Activated CD4-positive, alpha-beta memory T cell treated with anti-CD3 and anti-CD28 coated beads, Interleukin-2, amount 10 ng/mL, durations not matched to agents 7 days and 5 days (primary cell): ENCODE measurements at places on chromosomes 3 and 15. TPM values are rescaled to one million over a fixed set of nuclear protein-coding genes. Genes with fewer than 3 reads are reported as not detected.

Gene CFAP100
- total RNA-seq, result not detected

Gene SOX14
- total RNA-seq, result not detected

Gene TMEM207
- total RNA-seq, result not detected

Gene CP
- total RNA-seq, result not detected

Gene FES
- 32.4 TPM for total RNA-seq

Gene P2RY13
- total RNA-seq, result not detected

Gene FAM107A
- total RNA-seq, result not detected

Gene ELL3
- total RNA-seq, result 0.25 TPM

Gene OCA2
- total RNA-seq, result not detected

Gene PARP16
- 14.9 TPM for total RNA-seq

Gene C3orf20
- total RNA-seq, result 0.23 TPM

Gene DYNLT2B
- 21.1 TPM for total RNA-seq

Gene CSPG5
- total RNA-seq, result 0.40 TPM

Gene MYRIP
- not detected for total RNA-seq

Gene ARL14
- not detected for total RNA-seq

Gene P2RY14
- 1.2 TPM for total RNA-seq

Gene CLDN18
- total RNA-seq, result not detected

Gene CHRM5
- total RNA-seq, result not detected

Gene SCN11A
- not detected for total RNA-seq

Gene TTLL13
- total RNA-seq, result 0.58 TPM

Gene MESP1
- total RNA-seq, result 3.5 TPM

Gene NEO1
- 8.3 TPM for total RNA-seq

Gene SV2B
- total RNA-seq, result not detected

Gene TRIM42
- total RNA-seq, result not detected

Gene ACKR2
- total RNA-seq, result 2.3 TPM

Gene EFCC1
- not detected for total RNA-seq

Gene SERF2
- 928 TPM for total RNA-seq

Gene ZKSCAN7
- total RNA-seq, result 0.98 TPM

Gene GCNT3
- not detected for total RNA-seq

Gene PAK6
- 0.65 TPM for total RNA-seq

Gene CCNB2
- 92.5 TPM for total RNA-seq

Gene CHST13
- not detected for total RNA-seq

Gene HCN4
- total RNA-seq, result not detected

Gene XRN1
- 103 TPM for total RNA-seq

Gene EFHB
- total RNA-seq, result not detected

Gene SLC28A2
- total RNA-seq, result not detected

Gene AAGAB
- total RNA-seq, result 50.4 TPM
